ENCODE measurements at places on chromosomes 16 and 17.
A peak's percentile ranks its signal among the peaks of the same experiment; 100 is the strongest.

DNA sequence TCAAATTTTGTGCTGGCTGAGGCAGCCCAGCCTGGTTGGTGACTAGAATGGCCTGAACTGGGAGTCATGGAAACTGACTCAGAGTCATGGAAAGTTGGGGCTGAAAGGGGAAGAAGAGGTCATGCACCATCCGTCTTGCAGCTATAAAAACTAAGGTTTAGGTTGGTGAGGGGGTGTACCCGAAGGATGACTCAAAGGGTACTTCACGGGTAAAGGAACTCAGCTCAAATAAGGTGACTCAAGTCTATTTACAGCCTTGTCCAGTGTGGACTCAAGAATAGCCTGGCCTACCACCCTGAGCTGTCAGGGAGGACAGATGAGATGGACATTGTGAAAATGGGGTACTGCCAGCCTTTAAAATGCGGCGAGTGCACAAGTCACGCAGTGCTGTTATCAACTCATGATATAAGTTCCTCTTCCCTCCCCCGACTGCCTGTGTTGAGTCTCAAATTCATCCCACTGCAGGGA is 18.6 kb downstream of the CD300LB start:
- no peak for DNase-seq

GRCh38 chr17:82113941-82114340 is 15.9 kb upstream of the FASN start:
- DNase-seq, result no peak

DNA sequence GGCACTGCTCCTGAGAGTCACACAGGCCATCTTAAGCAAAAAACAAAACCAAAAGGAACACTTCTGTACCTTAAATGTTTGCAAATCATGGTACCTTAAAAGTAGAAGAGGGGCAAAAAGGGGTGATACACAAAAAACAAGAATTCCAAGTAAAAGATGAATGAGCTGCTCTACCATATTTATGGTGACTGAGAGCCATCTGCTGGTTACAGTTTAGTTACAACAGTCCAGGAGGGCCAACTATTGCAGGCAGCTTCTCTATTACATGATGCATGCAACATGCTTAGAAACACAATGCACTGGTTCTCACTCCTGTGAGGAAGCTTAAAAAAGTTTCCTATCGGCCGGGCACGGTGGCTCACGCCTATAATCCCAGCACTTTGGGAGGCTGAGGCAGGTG is 53.5 kb downstream of the STX8 start:
- no peak for DNase-seq

DNA sequence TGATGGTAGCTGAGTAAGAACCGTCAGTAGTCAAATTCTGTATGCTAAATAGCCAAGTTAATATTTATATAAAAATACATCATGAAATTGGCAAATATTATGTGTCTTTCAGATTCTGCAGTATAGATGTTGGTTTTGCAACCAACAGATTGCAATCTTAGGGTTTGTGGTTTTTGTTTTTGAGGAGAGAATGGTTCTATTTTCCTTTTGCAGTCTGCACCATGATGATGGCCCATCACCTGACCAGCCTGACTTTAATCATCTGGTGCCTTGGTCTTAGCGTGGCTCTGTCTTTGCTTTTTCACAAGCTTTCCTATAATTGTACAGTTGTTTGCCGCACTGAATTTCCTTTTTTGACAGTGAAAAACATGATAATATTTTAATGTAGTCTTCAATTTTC is 50.7 kb downstream of the NUP93 start:
- DNase-seq, result no peak

DNA sequence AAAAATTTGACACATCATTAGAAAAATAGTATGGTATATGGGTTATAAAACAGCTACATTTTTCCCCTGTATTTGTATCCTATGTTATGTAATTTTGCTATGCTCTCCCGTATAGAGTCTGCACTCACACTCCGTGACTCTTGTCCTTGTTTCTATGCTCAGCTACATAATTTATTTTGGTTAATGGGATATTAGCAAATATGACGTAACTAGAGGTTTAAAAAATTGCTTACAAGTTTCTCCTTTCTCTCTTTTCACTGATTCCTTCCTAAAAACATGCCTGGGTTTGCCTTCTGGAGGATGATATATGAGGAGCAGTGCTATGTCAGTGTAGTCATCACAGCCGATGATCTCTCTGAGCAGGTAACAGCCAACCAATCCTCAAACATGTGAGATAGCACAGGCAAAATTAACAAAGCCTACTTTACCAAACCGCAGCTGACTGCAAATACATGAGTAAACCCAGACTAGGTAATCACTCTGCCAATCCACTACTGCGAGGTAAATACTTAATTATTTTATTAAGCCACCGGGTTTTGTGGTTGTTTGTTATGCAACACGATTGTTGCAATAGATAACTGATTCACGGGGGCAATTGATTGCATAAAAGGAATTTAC is 126.9 kb downstream of the KIF2B start:
- no peak for DNase-seq

DNA sequence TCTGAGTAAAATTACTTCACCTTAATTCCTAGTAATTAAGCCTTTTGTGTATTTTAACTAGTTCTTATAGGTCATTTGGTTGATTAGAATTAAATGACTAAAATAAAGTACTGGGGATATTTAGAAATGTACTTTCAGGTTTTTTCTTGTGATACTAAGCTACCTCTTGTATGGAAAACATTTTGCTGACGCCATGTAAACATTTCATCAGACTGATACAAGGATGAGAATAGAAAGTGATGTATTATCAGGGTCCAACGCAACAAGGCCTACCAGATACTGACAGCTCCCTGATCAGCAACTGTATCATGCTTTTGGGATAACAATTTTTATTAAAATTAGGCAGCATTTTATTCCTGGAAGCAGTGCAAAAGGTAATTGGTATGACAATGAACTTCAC is 1.7 kb downstream of the SMARCE1 start:
- DNase-seq, result no peak

DNA sequence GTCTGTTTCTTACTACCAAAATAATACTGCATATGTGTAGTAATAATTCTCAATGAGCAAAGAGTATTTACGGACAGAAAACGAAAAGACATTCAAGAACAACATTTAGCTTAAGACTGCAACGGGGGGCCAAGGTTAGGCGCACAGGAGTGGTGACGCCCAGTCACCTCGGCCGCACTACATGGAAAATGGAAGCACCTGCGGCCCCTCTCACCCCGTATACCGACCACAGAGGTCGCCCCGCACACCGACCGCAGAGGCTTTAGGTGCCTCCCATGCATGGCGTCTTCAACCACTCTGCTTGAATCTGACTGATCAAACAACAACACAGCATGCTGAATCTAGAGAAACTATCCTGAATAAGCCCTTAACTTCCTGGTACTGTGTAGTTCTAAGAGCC is 26.4 kb downstream of the CCDC57 start:
- DNase-seq, result no peak

GRCh38 chr16:50035468-50035992 is 10.5 kb downstream of the CNEP1R1 start:
- no peak for DNase-seq

DNA sequence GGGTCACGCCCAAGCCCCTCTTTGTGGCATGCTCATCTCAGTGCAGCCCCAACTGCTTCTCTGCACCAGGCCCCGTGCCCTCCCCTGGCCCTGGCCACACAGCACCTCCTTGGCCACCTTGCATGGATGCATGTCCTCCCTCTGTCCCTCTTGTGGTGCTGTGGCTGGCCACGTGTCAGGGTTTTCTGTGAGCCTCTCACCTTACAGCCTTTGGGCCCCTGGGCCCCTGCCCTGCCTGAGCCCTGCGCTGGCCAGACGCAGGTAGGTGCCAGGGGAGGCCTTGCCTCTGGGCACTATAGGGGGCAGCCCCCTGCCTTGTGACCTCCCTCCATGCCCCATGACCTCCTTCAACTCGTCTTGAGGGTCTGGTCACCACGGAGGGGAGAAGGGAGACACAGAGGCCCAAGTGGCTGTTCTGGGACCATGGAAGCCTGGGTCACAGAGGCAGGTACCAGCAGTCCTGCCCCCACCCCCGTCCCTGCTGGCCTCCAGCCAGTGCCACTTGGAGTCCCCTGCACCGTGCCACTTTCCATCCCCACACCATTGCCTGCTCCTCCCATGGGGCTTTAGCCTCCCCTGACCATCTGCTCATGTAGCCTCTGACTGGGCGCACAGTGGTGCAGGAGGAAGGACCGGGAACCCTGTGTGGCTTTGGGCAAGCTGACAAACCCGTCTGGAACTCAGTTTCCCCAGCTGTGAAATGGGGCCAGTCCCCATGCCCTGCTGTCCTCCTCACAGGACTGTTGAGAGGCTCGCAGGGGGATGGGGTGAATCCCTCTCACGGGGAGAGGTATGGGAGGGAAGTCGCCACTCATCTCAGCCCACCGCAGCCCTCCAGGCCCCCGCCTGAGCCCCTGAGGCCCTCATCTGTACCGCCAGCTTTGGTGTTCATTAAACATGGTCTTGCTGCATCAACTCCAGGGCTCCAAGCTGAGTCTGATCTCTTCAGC is 11.5 kb upstream of the ATP6V0C start:
- DNase-seq, result no peak

- DNase-seq, result no peak
These were observed 6.7 kb downstream of the PCGF2 start for GRCh38 chr17:38741461-38741860.

- DNase-seq, result no peak
These were observed 152.9 kb upstream of the MYOCD start for GRCh38 chr17:12512694-12513355.

DNA sequence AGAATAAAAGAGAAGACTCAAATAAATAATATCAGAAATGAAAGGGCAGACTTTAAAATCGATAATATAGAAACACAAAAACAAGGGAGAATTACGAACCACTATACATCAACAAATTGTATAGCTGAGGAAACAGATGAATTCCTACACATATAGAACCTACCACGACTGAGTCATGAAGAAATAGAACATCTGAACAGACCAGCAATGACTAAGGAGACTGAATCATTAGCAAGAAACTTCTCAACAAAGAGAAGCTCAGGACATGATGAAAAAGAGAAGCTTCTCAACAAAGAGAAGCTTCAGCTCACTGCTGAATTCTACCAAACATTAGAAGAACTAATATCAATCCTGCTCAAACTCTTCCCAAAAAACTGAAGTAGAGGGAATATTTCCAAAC is 255.9 kb downstream of the CEP112 start:
- no peak for DNase-seq

DNA sequence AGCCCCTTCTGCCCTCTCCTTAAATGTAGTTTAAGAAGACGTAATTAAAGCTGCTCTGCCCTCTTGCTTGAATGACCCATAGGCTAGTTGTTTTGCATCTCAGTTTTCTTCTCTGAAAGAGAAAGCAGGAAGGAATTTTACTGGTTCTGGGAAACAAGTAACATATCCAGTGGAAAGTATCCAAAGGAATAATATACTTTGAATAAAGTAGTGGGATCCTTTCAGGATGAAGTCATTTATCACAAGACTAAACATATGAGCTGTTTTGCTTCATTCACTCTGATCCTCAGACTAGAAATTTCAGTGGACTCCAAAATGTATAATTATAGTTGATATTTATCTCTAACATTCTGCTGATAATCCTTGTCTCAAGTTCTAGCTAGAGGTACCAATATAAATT is 1297.6 kb upstream of the GOT2 start:
- no peak for DNase-seq

DNA sequence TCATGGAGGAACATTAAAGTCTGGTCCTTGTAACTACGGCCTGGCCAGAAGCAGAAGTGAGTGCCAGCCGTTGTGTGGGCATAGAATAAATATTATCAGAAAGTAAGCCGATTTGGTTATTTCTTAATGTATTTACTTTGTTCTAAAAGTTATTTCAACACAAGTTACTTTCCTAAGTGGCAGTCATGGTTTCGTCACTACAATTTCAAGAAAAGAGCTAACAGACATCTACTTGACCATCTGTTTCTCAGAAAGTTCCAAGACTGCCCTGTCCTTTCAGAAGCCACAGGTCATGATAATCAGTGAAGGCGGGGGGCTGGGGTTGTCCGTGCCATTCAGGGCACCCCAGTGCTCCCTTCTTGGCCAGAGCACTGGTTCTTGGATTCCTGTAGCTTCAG is 14.9 kb upstream of the FASN start:
- no peak for DNase-seq

GRCh38 chr16:66483689-66484452 is 56.8 kb downstream of the BEAN1 start:
- peak; percentile 60 for DNase-seq

DNA sequence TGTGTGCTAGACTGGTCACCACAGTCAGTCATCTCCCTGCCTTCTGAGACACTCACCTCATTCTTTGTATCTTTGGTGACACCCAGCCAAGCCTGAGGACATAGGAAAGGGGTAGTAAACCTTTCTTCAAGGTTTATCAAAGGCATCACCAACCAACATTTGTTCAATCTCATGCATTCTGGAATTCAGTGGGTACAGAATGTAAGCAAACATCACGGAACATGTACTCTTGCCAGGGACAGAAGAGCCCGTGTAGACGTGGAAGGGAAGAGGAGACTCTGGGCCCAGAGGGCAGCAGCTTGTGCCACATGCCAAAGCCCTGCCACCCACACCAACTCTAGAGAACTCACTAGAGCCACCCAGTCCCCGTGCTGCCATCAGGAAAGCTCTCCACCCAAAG is 4.4 kb downstream of the CACNG4 start:
- no peak for DNase-seq

- no peak for DNase-seq
These were observed 408.6 kb downstream of the HAPSTR1 start for GRCh38 chr16:9499941-9500593.

DNA sequence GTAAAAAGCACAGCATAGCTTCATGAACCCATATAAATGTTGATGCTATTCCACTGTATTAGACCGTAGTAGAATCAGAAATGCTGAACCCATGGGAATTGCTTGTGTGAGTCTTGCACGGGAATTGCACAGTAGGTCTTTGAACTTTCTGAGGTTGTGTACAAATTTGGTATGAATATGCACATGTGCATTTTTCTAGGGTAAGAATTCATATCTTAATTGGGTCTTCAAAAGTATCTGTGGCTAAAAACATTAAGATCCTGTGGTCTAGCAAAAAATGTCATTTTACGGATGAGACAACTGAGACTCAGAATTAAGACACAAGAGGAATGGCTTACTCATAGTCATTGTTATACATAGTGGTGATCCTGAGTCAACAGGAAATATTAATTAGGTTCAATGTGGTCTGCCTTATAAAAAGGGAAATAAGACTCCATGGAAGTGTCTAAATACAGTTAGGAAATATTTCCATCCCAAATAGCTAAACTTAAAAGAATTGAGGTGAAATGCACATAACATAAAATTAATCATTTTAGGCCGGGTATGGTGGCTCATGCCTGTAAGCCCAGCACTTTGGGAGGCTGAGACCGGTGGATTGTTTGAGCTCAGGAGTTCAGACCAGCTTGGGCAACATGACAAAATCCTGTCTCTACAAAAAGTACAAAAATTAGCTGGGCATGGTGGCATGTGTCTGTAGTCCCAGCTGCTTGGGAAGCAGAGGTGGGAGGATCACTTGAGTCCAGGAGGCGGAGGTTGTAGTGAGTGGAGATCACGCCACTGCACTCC is 22.8 kb downstream of the TAOK1 start:
- DNase-seq, result no peak
